ENCODE measurements at places on chromosomes 2 and 18.

DNA sequence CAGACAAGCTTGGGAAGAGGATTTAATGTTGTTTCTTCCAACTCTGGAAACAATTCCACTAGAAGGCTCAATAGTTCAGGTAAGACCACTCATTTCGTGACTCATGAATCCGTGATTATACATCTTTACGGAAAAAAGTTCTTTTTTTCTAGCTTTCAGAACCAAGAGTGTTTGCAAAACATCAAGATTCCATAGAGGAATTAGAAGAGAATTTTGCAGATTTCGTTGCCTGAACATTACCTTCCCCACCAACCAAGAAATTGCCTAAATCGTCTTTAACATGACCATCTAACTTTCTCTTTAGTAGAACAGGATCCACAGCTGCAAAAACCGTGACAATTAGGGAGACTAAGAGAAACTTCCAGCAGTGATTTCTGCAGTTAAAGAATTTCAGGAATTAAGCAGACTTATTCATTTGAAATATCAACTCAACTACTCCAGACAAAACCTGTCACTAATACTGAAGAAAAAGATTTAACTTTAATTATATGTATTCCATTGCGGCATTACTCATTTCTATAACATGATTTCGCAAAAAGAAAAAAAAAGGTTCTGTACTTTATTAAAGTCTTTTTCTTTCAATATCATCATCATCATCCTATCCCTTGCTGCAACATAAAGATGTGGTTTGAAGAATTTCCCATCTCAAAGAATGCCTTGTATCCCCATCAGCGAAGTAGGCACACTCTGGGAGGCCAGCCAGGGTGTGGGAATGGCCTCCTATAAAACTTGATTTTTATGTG lies 1.9 kb upstream of the NAB1 start:
- no peak for DNase-seq

GRCh38 chr18:50638884-50639420 lies 79.1 kb downstream of the MAPK4 start:
- no peak for DNase-seq

GRCh38 chr18:31274931-31275330 lies 43.0 kb upstream of the DSG1 start:
- no peak for DNase-seq

- DNase-seq = no peak
These were observed 47.5 kb downstream of the MARCO start for GRCh38 chr2:118989481-118989880.

DNA sequence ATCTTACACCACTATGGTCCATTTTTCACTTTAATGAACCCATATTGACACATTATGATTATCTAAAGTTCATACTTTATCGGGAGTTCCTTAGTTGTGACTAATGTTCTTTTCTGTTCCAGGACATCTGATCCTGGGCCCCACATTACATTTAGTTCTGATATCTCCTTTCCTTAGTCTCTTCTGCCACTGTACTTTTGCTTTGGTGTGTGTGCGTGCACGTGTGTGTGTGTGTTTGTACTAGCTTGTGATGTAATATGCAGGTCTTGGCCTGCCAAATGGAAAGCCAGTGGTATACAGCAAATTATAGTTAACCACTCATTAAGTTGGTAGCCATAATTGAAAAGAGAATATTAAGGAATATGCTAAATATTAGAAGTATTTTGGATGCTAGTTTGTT lies 88.0 kb downstream of the CDC42EP3 start:
- no peak for DNase-seq

GRCh38 chr2:112162956-112163355 lies 24.8 kb downstream of the FBLN7 start:
- no peak for DNase-seq

All from activated CD8-positive, alpha-beta memory T cell treated with anti-CD3 and anti-CD28 coated beads, Interleukin-2, amount 10 ng/mL, durations not matched to agents 7 days and 5 days (primary cell).